ENCODE measurements at places on chromosomes 1 and 21.

GRCh38 chr1:44327679-44328491 lies 27.2 kb downstream of the ERI3 start:
- no peak for DNase-seq

- DNase-seq, result no peak
These were observed 24.7 kb upstream of the SLC44A3 start for GRCh38 chr1:94795434-94795833.

- no peak for DNase-seq
These were observed 27.6 kb downstream of the IL10RB start for GRCh38 chr21:33293811-33294216.

DNA sequence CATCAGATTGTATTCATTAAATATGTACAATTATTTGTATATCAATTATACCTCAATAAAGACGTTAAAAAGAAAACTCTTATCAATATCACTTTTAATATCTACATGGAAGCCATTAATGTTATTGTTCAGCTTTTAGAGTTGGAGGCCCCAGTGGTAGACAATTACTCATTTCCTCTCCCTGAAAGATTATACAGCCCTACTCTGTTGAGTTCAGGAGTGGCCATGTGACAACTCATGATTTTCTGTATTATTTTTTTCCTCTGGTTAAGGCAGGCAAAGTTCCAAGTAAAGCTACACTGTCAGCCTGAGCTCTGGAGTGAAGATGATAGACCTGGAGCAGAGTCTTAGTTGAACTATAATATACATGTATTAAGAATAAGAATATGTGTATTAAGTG lies 247.9 kb upstream of the B3GALT2 start:
- DNase-seq, result no peak

GRCh38 chr1:168443356-168443755 lies 100.4 kb downstream of the XCL2 start:
- no peak for DNase-seq

Measured in hippocampal formation (tissue), 2 donors.